Effector memory CD4-positive, alpha-beta T cell (primary cell): ENCODE measurements at places on chromosomes 6 and 20.

GRCh38 chr20:13102694-13103093 is 93.9 kb downstream of the SPTLC3 start:
- no peak for DNase-seq

GRCh38 chr20:10812759-10813327 is 139.0 kb upstream of the JAG1 start:
- no peak for DNase-seq

GRCh38 chr6:64874776-64875175 is 832.2 kb downstream of the EYS start:
- no peak for DNase-seq

GRCh38 chr6:13559968-13560650 is 14.3 kb upstream of the SIRT5 start:
- no peak for DNase-seq

DNA sequence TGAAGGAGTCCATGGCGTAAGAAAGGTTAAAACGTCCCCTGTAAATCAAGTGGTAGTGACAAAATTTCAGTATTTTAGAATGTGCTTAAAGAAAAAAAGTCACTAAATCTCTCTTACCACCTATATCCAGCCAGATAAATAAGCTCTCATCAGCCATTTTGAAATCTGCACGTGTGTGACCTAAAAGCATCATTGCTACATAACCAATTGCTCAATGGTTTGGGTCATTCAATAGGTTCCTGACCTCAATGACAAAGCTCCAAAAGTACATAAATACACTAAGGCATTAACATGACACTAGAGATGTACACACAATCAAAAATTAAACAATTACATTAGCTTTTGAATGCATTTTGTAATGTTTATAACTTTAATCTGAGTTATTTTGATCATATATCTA is 272.4 kb downstream of the GMDS start:
- no peak for DNase-seq

DNA sequence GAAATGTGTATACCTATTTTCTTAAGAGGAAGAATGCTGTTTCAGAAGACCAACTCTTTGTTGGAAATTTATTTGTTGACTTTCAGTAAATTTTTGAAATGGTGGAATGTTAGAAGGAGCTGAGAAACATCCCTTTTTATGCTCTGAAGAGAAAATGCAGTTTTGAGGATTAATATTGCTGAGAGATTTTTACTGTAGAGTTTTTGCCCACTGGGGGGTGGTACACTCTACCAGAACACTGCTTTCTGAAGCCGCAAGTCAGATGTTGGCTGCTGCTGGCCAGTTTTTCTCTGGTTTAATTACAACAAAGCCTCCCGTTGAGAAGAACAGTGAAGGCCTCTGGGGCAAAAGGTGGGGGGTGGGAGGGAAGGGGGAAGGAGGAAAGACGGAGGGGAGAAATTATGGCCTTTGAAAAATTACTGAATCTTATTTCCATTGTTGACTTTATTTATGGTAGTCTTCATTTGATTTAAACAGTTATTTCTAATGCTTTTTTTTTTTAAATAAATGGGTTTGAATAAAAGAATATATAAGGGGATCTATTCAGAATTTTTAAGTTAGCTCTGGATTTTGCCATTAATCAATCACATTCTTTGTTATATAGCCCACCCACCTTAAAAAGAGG is 3.0 kb downstream of the FLRT3 start:
- no peak for DNase-seq

- no peak for DNase-seq
Measured at GRCh38 chr6:37242429-37243052, 15.0 kb upstream of the TBC1D22B start.

GRCh38 chr20:64255361-64256281 is at the start of gene PCMTD2:
Gene PCMTD2, plus strand, starts transcription at chr20:64255748. Its CDS starts 4,218 bp downstream, at chr20:64259966.
- peak; percentile 82 for DNase-seq

- no peak for DNase-seq
Measured at GRCh38 chr6:129954749-129955431, 63.5 kb upstream of the L3MBTL3 start.

- DNase-seq: no peak
Measured at GRCh38 chr20:64239449-64240242, 15.9 kb upstream of the PCMTD2 start.

DNA sequence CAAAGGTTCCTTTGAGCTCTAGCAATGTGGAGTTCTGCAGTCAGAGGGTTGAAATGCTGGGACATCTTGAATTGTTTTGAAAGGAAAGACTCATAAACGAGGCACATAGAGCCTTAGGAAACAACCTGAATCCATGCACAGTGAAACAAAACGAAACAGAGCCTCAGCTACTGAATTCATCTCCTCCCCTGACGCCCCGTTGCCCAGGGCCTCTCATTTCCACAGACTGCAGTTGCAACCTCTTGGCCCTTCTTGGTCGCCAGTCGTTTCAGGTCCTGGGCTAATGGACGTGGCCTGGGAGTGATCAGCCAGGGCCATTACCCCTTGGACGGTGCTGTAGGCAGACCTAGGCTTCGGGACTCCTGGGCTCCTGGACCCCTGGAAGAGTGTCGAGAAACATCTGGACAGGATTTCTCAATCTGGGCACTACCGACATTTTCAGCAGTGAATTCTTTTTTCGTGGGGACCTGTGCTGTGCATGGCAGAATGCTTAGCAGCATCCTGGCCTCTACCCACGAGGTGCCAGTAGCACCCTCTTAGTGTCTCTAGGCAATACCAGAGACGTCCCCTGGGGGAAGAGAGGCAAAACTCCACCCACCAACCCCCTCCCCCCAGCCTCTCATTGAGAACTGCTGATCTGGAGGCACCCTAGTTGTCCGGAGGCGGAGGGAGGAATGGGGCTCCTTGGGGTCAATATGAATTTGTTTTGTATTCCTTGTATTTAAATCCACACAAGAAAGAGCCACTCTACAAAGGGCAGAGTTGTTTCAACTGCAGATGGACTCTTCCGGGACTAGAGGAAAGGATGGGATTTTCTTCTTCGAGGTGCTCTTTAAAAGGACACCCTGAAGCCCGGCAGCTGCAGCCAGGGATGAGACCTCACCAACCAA is 50.2 kb downstream of the TMEM242 start:
- peak; percentile 9 for DNase-seq

DNA sequence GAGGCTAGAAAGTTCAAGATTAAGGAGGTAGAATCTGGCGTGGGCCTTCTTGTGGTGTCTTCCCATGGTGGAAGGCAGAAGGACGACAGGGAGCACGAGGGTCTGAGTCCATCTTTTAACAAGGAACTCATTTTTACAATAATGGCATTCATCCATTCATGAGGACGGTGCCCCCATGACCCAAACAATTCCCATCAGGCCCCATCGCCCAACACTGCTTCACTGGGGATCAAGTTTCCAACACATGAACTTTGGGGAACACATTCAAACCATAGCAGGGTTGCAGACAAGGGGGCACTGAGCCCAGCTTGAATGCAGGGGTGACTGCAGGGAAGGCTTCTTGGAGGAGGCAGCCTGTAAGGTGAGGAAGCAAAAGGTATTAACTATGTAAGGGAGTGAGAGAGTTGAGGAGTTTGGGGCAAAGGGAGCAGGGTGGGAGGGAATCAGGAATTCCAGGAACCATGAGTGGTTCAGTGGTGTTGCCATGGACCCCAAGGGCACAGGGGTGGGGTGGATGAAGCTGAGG is 5.5 kb downstream of the RAB44 start:
- no peak for DNase-seq

DNA sequence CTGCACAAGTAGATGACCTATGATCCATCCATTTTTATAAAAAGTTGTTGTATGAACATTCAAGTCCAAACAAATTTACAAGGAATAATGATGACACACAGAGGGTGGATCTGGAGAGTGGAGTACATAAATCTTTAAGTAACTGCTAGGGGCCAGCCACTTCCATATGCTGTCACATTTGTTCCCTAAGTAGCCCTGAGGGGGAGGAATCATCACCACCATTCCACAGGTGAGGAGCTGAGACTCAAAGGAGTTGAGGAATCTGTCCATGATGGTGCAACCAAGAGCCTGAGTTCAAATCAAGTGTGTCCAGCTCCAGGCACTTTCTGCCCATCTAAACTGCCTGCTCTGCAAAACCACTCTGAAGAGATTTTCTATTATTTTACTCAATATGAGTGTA is 132.1 kb downstream of the AIG1 start:
- DNase-seq: no peak

- DNase-seq: no peak
Measured at GRCh38 chr6:32244270-32244669, 20.4 kb upstream of the NOTCH4 start.

GRCh38 chr20:37327748-37328147 is 18.2 kb upstream of the SRC start:
- no peak for DNase-seq
